Stimulated activated CD8-positive, alpha-beta memory T cell treated with anti-CD3 and anti-CD28 coated beads, Interleukin-4, amount 100 ng/mL, for 1 hour (primary cell): ENCODE measurements at places on chromosomes 6 and 20.

- no peak for DNase-seq
Observed at GRCh38 chr20:61765871-61766654, 299.6 kb downstream of the TAF4 start.

- DNase-seq: no peak
Observed at GRCh38 chr6:113120224-113120581, 736.9 kb upstream of the MARCKS start.

DNA sequence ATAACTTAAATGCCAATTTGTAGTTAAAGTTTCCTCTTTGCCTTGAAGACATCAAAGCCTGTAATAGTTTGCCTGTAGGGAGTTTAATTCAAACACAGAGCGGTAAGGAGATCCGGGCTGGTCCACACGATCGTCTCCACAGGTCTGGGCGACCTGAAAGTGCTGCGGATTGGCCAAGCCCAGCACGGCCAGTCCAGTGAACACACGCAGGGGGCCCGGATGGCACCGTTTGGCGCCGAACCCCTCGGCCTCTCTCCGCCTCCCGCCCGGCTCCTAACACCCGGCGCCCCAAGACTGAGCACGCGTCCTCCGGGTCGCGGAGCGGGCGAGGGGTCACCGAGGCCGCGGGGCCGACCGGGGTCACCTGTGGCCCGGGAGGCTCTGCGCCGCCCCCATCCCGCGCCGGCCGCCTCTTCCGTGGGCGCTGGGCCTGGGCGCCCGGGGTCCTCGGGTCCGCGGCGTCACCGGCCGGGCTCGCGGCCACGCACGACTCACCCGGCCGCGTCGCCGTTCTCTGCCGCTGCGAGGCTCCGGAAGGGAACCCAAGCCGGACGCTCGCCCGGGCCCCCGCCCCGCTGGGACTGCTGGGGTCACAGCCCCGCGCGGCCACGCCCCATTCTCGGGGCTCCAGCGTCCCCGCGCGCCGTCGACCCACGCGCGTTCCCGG is 481 bp downstream of the SERPINB6 start:
- DNase-seq: peak; percentile 15

DNA sequence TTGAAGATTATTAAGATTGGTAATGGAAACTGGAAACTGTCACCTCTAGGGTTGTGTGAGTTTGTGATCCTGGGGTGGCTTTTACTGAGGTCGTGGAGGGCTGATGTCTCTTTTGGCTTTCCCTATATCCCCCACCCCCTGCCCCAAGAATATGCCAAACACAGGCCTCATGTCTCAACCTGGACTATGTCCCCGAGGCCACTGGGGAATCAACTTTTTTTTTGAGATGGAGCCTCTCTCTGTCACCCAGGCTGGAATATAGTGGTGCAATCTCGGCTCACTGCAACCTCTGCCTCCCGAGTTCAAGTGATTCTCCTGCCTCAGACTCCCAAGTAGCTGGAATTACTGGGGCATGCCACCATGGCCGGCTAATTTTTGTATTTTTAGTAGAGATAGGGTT is 83.3 kb upstream of the RALGAPA2 start:
- no peak for DNase-seq

DNA sequence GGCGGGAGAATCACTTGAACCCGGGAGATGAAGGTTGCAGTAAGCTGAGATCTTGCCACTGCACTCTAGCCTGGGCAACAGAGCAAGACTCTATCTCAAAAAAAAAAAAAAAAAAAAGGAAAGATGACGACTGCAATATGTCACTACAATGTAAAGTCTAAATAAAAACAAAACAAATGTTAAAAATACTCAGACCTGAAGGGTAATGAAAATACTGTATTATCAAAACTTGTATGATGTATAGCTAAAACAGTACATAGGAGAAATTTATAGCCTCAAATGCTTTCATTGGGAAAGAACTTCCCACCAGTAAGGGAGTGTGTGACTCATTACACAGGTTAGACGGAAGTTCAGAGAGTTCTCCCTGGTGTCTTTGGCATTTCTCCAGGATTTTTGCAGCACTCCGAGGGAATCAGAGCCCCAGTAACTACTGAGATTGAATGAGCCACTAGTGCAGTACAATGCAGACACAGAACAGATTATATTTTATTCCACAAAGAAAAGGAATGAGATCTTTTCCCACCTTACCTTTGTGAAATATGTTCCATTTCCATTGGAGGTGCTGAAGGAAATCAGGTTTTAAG is 12.5 kb upstream of the RALGAPB start:
- DNase-seq: no peak

GRCh38 chr6:138970856-138971425 is 17.1 kb downstream of the REPS1 start:
- DNase-seq: no peak

DNA sequence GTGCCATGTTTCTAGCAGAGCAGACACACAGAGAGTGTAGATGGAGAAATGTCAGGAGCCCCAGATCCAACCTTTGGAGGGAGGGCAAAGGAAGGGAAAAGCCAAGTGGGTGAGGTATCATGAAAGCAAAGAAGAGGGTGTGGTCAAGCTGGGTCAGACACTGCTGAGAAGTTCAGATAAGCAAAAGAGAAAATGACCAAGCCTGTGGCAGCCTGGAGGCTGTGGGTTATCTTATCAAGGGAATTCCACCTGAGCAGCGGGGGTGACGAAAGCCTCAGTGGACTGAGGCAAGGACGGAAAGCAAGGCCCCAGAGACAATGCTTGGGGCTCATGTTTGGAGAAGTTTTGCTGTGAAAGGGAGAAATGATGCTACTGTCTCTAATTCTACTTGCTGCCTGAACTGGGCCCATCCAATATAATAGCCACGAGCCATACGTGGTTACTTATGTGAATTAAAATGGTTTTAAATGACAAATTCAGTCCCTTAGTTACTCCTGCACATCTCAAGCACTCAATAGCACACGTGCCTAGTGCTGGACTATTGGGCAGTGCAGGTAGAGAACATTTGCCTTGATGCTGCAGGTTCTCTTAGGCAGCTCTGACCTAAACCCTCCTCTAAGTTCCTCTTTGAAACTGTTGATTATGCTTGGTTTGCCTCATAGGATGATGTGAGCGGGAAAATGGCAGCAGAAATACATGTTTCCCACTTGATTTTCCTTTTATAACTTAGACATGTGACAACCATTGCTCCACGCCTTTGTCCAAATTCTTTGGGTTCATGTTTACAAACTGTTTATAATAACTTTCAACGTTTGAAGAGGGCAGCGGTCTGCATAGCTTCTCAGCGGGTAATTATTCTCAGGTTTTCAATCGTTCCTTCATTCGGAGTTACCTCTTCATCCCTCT is 63.7 kb downstream of the SLC22A23 start:
- DNase-seq: no peak

DNA sequence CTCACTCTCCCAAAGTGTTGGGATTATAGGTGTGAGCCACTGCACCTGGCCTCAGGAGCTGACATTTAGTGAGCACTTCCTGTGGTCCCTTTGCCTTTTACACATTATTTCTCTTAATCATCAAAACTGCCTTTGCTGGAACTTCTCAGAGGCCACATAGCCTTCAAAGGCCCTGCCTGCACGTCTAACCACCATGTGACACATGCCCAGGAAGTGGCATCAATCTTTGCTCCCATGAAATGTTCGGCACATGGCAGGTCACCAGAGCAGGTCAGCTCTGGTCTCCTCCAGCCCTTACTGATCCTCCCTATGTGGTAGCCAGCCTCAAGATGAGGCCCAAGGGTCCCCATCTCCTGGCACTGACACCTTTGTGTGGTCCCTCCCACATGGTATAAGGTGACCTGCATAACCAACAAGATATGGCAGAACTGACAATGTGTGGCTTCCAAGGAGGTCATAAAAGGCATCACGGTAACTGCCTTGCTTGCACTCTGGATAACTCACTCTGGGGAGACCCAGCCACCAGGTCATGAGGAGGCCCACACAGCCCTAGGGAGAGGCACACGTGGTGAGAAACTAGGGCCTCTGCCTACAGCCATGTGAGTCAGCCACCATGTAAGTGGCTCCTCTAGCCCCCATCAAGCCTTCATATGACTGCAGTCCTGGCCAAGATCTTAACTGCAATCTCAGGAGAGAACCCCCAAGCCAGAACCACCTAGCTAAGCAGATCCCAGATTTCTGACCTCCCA is 28.8 kb upstream of the HMGA1 start:
- no peak for DNase-seq

GRCh38 chr20:12321736-12322135 is 404.0 kb downstream of the BTBD3 start:
- DNase-seq: no peak

- no peak for DNase-seq
Observed at GRCh38 chr20:53343448-53343847, 250.2 kb downstream of the ZNF217 start.

GRCh38 chr6:38792356-38792755 is 77.2 kb downstream of the DNAH8 start:
- DNase-seq: no peak

DNA sequence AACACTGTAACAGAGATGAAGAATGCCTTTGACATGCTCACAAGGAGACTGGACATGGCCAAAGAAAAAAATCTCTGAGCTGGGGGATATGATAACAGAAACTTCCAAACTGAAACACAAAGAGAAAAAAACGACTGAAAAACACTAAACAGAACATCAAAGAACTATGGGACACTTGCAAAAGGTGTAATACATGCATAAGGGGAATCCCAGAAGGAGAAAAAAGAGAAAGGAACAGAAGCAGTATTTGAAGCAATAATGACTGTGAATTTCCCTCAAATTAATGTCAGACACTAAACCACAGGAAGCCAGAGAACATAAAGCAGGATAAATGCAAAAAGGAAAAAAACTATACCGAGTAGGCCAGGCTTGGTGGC is 117.4 kb upstream of the ARID1B start:
- DNase-seq: no peak

- DNase-seq: no peak
Observed at GRCh38 chr20:50567860-50568548, 57.8 kb downstream of the PTPN1 start.
